Thoracic aorta (tissue), 2 donors: ENCODE measurements at places on chromosomes 6 and 20. TPM values are rescaled to one million over a fixed set of nuclear protein-coding genes. Genes with fewer than 3 reads are reported as not detected.

GRCh38 chr6:5670811-5671561 lies 335.7 kb downstream of the NRN1 start:
- DNase-seq: no peak

ABRACL gene
- total RNA-seq: 21.8 TPM

- no peak for DNase-seq
Observed at GRCh38 chr6:68640491-68640835, 5.4 kb downstream of the ADGRB3 start.

DNA sequence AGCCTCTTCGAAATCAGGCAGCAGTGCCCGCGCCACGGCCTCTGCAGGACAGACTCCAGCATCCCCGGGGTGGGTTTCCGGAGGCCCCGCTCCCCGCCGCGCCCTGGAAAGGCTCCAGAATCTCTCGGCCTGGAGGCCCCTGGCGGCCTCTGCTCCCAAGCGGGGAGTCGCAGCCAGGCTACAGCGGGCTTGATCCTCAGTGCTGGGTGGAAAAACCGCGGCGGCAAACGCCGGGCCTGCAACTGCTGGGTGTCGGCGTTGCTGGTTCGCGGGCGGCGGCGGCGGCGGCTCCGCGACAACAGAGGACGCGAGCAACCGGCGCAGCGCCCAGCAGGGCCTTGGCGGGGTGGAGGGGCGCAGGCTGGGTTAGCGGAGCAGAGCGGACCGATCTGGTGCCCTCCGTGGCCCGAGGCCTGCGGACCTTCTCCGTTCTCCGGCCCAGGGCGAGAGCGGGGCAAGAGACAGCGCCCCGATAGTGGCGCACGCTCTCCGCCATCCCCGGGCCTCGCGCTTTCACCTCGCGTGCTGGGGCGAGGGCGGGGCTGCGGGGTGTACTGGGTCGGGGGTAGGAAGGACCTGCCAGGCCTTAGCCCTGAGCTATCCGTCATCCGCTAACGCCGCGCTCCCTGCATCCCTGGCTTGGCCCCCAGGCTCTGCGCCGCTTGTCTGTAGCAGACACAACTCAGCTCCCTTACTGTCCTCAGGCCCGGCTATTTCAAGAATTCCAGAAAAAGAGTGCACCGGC lies 3.4 kb upstream of the ZNF292 start:
- peak; percentile 15 for DNase-seq

RAB44 gene
- not detected for total RNA-seq

GRCh38 chr20:53660078-53660909 lies 66.7 kb upstream of the ZNF217 start:
- no peak for DNase-seq

GRCh38 chr20:37915434-37915787 lies 12.5 kb downstream of the VSTM2L start:
- no peak for DNase-seq

- DNase-seq: no peak
Observed at GRCh38 chr20:32820698-32821377, 1.1 kb downstream of the MAPRE1 start.

DNA sequence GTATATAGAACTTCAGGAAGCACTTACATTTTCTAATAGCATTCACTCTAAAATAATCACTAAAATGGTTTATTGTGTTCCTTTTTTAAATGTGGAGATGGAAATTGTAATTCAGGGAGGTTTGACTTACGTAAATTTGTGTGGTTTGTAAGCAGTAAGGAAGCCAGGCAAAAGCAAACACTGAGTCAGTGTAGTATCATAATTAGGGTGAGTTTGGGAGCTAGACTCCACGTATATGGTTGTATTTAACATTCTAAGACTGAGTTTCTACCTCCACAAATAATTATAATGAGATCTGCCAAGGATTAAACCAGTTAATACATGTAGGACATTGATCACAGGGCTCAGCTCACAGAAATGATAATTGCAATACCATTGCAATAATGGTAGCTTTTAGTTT lies 425.5 kb downstream of the CBLN4 start:
- no peak for DNase-seq

DNA sequence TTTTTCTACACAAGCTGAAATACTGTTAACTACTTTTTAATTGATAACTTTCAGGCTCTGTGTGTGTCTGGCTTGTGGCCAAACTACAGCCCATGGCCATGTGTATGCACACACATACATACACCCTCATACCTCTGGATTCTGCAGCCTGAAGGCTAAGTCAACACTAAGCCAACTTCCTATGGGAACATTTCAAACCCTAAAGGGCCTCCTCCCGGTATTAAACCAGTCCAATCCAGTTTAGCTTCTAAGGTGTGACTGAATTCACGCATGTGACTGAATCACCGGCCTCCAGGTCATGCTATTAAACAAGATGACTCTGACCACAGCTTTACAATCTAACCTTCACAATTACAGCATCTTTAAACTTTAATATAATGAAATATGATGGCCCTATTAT lies 20.7 kb upstream of the DST start:
- no peak for DNase-seq

DNA sequence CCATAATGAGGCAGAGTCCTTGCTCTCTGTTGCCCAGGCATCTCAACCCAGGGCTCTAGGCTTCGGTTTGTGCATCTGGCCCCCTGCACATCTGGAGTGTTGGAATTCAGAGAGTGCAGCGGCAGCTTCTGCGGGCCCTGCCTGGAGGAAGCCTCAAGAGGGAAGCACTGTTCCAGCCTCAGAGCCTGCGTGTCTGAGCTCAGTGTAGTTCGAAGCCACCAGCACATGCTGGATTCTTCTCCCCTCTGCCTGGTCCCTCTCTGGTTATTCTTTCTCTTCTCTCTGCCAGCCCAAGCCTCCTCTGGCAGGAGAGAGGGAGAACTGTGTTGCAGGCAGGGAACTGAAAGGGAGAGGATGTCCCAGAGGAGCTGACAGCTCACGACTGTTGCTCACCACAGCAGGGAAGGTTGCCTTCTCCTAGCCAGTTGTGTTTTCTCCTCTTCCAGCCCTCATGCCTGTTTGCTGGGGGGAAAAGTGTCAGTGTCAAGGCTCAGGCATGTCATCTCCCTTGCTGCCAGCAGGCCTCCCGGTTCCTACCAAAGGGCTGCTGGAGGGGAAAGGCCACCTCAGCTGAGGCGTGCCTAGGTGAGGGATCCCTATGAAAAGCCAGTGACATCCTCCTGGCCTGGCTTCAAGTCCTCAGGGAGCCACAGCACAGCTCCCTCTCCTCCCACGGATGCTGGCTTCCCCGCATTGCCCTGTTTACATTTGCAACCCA lies 126.0 kb upstream of the LRFN2 start:
- DNase-seq: no peak

HEBP2 gene
- total RNA-seq: 49.0 TPM

- no peak for DNase-seq
Observed at GRCh38 chr6:25629198-25629576, 22.8 kb upstream of the SCGN start.

DNA sequence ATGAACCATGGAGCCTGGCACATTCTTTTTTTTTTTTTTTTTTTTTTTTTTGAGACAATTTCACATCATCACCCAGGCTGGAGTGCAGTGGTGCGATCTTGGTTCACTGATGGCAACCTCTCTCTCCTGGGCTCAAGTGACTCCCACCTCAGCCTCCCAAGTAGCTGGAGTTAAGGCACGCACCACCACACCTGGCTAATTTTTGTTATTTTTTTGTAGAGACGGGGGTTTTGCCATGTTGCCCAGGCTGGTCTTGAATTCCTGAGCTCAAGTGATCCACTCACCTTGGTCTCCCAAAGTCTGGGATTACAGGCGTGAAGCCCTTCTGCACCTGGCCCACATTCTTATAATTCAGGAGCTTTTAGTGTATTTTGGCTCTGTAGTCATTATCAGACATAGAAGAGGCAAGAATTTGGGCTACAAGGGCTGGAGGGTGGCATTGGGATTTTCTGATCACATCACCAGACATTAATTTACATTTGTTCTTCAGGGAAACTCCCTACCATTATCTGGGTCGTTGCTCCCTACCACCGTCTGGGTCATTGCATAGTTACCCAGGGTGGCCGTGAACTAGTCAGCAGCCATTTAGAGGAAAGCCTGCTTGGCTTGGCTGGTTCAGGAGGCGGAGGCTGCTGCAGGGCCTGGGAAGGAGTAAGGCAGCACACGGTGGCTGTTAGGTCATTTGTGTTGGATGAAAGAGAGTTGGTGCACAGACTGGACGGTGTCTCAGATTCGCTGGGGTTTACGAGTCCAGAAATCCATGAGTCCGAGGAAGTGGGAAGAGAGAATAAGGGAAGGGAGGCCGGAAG lies 17.6 kb downstream of the ARID1B start:
- no peak for DNase-seq

CEP85L gene
- total RNA-seq: 13.3 TPM

GRCh38 chr6:50826803-50827202 lies 8.1 kb downstream of the TFAP2B start:
- DNase-seq: no peak

DNA sequence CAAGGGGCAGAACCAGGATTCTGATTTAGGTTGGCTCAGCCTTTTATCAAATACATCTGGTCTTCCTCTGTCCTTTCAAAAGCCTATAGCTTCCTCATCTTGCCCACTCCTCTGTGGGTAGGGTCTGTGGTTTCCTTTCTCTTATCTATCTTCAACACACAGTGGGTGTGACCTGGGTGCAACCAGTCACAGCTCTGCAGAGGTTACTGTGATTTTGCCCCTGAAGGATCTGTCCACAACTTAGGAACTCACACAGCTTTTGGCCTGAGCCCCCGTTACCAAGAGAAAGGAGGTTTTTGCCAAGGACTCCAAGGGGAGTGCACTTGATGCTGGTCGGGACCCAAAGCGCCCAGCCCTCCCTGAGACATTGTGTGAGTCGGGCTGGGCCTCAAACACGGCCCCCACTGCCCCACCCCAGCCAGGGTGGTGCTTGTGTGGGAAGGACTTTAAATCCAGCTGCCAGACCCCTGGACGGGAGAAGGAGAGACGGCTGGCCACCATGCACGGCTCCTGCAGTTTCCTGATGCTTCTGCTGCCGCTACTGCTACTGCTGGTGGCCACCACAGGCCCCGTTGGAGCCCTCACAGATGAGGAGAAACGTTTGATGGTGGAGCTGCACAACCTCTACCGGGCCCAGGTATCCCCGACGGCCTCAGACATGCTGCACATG lies at the start of gene PI16:
PI16 (plus strand) TSS at position 477 of the 670 bp plus-strand sequence; CDS start at position 500, 23 bp downstream.
- no peak for DNase-seq

GSTA2 gene
- not detected for total RNA-seq

CRISP2 gene
- total RNA-seq: not detected

- no peak for DNase-seq
Observed at GRCh38 chr6:72720464-72720863, 98.6 kb downstream of the KCNQ5 start.

GRCh38 chr20:904039-904545 lies 12.0 kb downstream of the ANGPT4 start:
- DNase-seq: no peak

STAU1 gene
- 54.0 TPM for total RNA-seq

DNA sequence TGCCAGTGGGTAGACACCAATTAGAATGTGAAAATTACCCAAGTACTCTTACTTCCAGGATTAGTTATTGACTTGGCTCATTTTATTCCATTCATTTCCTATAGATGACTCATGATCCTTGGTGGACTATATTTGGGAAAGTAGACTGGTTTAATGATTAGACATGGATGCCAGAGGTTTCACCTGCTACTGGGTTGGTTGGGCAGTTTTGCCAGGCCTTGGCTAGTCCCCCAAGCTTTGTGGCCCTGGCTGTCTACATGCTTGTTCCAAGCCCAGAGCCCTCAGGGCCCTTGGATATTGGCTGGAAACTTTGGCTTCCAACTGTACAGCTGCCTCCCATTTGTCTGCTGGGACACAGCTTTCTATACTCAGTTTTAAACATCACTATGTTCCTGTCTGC lies 104.1 kb downstream of the ZFP64 start:
- DNase-seq: no peak

GRCh38 chr20:62059920-62060630 lies 5.6 kb downstream of the TAF4 start:
- DNase-seq: no peak

DNA sequence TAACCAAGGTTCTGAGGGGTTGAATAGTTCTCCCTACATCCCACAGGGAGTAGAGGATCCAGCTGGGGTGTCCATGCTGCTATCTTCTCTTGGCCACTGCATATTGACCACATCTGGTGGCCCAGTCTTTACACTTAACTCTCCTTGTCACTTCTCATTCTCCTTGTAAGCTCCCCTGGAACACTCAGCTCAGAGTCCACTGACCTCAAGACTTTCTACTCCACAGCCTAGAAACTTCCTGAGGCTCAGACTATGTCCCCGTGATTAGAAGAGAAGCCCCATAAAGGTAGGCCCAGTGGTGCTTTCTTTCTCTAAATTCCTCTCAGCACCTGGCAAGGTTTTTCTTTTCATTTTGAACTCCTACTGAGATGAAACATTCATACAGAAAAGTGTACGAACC lies 13.3 kb upstream of the ZFAND3 start:
- no peak for DNase-seq

NR2E1 gene
- not detected for total RNA-seq

DNA sequence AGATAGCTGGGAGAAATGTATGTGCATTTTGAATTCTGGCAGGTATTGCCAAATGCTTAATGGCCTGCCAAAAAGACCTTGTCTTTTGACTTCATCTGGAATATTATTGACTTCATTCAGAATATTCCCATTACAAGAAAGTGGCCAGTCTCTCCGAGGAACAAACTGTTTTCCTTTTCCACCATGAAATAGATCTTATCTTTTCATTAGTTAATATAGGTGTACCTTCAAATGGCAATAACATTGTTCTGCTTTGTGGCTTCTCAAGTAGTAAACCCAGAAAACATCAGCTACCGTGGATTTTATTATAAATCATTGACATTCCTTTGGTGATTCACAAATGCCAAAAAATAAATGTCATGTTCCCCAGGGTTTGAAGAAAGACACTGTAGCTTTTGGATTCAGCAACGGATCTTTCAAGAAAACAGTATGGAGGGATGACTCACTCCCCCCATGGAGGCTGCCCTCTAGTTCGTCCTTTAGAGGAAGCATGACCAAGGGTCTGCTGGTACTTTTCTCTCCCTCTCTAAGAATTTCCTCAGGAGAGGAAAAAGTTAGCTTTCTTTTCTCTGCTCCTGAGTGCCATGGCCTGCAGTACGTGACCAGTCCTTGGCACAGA lies 1.1 kb upstream of the RNF182 start:
- no peak for DNase-seq

OR2B2 gene
- total RNA-seq: not detected

- DNase-seq: no peak
Observed at GRCh38 chr6:98463038-98464000, 371.1 kb upstream of the POU3F2 start.

GRCh38 chr6:105952326-105952725 lies 133.8 kb upstream of the PRDM1 start:
- no peak for DNase-seq

DNA sequence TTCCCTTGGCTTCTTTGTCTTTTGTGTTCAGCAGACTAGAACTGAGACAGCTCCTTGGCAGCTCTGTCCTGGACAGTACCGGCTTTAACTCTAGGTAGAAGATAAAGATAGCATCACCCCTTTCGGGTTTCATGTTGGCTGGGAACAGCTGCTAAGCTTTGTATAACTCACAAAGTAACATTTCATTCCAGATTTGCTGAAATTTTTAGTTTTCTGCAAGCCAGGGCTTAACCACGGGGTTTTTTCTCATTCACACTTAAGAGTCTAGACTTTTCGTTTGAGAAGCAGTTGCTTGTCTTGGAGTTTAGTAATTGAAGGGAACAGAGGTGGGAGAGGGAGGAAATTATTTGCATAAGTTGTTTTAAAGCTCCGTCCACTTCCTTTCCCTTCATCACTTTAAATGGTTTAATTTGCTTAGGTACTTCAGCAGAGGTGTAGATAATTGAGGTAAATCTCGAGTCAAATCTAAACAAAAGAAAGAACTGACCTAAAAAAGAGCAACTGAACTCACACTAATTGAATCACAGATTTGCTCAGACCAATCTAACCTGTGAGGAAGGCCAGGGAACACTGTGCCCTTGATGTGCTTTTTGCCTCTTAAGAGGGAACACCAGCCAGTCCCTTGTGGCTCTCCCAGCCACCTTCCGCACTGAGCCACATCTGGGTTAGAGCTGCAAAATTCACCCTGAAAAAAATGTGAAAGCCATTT lies 48.3 kb downstream of the RREB1 start:
- no peak for DNase-seq
